ENCODE measurements at places on chromosomes 1 and 21.

- DNase-seq = no peak
Measured at GRCh38 chr1:20321573-20321972, 30.9 kb downstream of the VWA5B1 start.

DNA sequence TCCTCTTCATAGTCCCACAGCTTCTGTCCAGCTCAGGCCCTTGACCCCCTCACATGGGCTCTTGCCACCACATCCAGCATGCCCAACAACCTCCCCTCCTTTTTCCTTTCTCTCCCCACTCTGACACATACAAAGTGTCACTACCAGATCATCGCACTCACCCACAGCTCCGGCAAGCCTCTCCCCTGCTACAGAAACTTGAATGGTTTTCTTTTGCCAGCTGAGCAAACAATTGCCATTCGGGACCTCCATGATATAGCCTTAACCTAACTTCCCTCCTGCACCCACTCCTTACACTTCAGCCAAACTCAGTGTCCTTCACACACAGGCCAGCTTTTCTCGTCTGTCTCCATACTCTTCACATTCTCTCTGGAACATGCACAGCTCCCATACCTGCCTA is 43.3 kb downstream of the MAB21L3 start:
- DNase-seq = no peak

GRCh38 chr1:197106869-197107268 is 39.6 kb downstream of the ASPM start:
- no peak for DNase-seq

GRCh38 chr1:43048601-43049011 is 89.9 kb upstream of the SLC2A1 start:
- DNase-seq = no peak

DNA sequence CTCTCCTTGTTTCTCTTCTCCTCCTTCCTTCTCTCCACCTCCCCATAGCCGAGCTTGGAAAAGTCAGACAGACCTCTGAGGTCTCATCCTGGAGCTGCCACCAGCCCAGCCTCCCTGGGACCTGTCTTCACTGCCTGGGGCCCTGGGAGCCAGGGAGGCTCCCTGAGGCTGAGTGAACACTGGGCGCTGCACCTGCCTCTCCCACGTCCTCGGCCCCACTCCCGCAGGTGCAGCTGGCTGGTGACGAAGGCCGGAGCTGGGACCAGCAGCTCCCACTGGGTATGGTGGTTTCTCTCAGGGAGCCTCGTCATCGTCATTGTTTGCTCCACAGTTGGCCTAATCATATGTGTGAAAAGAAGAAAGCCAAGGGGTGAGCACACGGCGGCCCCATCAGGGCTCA is 5.3 kb downstream of the TNFRSF14 start:
- DNase-seq = no peak

DNA sequence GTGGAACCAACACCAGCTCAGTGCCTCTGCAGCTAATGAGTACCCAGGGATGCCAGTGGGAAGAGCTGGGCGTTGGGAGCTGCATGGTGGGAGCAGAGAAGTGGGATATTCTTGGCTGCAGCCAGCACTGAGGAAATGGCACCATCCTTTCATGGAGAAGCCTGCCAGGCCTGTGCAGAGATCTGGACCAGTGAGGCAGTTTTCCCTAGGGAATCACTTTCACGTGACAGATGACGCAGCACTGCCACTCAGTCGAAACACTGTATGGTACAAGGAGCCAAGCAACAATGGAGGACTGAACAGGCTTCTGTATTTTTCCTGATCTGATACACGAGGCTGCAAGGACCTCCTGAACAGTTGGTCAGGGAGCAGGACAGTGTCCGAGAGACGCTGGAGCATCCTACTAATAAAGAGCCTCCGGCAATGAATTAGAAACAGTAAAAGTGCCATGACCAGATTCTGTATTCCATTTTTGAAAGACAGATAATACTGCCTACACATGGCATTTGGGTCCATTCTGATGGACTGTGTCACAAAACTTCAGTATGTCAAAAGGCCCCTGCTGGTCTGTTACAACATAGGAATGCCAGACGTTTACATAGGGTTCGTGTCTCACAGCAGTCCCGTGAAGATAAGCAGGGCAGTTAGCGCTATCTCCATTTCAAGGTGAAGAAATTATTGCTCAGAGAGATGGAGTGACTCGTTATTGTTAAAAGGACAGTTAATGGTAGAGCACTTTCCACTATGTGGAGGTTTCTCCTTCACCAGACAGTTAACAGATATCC is 44.0 kb upstream of the LMO4 start:
- no peak for DNase-seq

DNA sequence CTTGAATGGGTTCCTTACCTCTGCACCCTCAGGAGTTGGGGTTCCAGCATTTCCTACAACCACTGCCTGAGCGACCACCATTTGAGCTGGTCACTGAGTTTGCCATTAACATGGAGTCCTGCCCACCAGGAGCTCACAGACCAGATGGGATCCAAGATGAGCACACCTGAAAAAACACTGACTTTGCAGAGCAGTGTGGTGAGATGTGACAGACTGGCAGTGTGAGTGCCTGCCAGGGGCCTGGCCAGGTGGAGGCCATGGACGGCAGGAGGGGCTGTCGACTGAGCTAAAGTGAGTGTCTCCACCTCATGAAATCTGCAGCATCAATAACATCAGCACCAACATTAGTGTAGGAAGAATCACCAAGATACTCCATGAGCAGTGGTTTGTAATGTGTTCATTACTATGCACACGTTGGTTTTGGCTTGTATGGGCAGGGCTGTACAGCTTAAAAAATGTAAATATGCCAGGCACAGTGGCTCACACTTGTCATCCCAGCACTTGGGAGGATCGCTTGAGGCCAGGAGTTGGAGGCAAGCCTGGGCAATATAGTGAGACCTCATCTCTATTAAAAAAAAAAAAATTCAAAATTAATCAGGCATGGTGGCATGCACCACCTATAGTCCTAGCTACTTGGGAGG is 12.2 kb upstream of the MIXL1 start:
- no peak for DNase-seq

DNA sequence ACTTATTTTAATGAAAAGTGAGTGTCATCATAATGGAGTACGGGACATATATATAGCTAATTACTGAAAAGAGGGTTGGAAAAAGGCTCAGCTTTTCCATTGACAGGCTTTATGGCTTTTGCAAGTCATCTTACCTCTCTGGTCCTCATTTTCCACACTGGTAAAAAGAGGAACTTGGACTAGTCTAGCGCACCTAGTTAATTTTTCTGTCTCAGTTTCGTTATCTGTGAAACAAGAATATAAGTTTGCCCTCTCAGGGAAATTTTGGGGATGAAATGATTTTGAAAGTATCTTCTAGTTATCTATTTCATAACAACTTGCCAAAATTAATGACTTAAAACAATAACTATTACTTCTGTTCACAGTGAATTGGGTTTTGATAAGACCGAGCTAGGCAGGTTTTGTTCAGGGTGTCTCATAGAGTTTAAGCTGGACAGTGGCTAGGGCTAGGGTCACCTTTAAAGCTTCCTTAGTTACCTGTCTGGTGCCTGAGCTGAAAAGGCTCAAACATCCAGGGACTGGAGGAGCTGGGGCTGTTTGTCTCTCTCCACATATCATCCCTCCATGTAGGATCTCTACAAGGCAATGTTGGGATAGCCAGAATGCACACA is 91.7 kb downstream of the TYW3 start:
- DNase-seq = no peak

- DNase-seq = no peak
Measured at GRCh38 chr1:184747089-184747955, 7.3 kb downstream of the EDEM3 start.

- DNase-seq = no peak
Measured at GRCh38 chr1:181141431-181141910, 53.0 kb downstream of the IER5 start.

DNA sequence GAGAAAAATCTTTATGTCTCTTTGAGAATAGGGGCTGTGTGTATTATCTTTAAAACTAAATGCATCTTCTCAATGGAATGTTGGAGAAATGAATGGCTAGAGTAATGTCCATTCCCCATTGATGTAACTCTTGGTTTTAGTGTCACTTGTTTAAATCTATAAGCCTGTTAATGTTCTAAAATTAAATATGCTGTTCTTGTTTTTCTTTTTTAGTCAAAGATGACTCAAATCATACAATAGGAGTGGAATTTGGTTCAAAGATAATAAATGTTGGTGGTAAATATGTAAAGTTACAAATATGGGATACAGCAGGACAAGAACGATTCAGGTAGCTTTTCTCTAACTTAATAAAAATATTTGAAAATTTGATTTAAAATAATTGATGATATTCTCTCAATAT is 17.6 kb downstream of the RAB4A start:
- no peak for DNase-seq

- DNase-seq = no peak
Measured at GRCh38 chr1:203039609-203040512, 13.6 kb downstream of the PPFIA4 start.

DNA sequence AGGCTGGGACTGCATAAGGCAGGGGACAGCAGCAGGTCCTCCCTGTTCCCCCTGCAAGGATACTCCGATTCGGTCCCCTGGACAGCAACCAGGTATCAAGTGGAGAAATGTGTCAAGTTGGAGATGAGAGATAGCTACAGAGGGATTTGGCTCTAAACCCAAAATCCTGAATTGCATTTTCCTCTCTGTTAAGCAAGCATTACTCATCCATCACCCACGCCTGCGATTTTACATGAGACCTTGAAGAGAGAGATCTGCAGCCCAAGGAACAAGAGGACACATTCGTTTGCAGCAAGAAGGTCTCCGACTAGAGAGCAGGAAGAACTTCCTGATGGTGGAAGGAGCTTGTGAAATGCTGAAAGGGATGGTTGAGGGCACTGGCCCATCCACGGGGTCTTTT is 21.9 kb downstream of the SYT2 start:
- DNase-seq = no peak

DNA sequence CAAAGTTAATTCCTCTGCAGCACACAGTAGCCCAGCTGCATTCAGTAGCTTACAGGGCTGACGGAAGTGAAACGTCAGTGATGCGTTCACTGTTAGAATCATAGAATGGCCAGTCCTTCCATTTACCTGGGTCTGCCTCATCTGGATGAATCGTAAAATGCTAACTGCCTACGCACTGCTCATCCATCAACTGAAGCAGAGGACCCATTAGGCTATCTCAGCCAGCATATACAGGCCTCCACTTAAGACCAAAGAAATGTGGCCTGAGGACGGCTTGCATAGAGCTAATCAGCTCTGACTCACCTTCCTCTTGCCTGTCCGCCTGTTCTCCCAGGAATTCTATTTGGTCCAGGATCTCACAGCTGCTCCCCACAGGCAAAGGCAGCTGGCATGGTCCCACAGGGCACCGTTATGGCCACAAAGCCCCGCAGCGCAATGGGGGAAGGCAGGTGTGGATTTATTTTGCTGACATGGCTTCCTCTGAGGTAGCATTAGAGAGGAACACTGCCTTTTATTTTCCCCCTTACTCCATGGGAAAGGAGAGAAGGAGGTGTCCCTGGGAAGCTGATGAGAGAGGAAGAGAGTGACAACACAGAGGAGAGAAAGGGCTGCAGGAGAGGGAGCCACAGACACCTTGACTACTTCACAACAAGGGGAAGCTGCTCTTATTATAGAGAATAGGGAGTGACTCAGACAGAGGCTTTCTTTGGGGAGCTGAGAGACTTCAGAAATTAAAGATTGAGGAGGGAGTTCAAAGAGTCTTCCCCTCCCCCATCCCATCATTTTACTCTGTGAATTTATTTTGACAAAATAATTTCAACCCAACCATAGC is 177.6 kb downstream of the HHIPL2 start:
- DNase-seq = no peak

- DNase-seq = no peak
Measured at GRCh38 chr1:243628476-243628907, 221.6 kb downstream of the AKT3 start.

DNA sequence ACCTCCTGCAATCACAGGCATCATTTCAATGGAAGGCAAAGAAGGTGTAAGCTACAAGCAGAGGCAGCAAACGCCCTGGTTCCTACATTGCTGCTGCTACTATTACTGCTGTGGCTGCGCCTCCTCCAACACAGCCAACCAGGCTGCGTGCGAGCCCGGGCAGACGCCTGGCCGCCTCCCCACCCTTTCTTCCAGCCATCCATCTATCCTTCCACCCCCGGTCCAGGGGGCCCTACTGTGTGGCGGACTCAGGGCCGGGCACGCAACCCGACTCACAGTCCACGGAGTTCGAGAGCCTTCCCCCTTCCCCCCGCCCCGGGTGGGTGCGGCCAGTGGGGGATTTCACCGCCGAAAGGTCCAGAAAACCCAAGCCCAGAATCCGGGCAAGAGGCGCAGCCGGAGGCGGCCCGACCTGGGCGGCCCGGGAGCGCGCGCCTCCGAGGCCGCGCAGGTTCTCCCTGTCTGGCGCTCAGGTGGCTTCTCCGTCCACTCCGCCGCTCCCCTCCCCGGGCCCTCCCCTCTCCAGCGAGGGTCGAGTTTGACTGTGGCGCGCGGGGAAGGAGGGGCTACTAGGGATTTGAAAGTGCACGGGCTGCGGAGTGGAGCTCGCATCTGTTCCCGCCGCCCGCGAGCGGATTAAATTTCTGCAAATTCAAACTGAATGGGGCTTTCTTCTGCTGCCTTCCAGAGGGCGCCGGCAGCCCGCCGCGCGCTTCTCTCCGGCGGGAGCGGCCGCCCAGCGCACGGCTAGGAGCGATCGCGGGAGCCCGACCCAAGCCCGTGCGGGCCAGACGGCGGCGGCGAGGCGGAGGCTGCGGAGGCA is at the start of gene HUNK:
Gene HUNK (plus strand): TSS at position 569 of the 823 bp plus-strand sequence. CDS start 655 bp downstream, outside the sequence.
- peak; percentile 9 for DNase-seq

DNA sequence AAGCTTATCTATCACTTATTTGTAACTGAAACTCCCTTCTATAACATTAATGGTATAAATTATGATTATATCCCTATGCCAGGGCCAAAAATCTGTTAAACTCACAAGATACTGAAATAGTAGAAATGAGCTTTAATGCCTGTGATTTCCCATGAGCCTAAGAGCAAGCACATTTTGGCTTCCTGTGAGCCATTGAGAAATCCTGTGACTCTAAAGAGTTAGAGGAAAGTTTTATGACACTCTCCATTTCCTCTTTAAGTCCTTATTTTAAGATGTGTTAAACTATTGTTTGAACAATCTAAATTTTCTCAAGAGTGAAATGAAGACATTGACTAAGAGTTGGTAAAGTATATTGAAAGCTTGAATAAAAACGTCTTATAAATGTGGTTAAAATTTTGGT is 45.6 kb downstream of the SUCO start:
- DNase-seq = no peak

DNA sequence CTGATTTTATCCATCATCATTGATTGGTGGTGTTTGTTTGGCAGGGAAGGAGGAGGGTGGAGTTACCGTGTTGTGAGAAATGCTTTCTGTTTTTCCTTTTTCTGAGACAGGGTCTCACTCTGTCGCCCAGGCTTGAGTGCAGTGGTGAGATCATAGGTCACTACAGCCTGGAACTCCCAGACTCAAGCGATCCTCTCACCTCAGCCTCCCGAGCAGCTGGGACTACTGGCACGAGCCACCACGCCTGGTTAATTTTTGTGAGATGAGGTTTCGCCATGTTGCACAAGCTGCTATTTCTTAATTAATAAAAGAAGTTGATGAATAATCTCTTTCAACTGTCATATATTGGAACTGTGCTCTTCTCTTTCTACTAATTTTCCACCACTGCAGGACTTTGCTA is 44.3 kb downstream of the HUNK start:
- DNase-seq = no peak

- no peak for DNase-seq
Measured at GRCh38 chr21:36509973-36510664, 30.2 kb upstream of the CLDN14 start.
